ENCODE measurements at places on chromosomes 6 and 20.

DNA sequence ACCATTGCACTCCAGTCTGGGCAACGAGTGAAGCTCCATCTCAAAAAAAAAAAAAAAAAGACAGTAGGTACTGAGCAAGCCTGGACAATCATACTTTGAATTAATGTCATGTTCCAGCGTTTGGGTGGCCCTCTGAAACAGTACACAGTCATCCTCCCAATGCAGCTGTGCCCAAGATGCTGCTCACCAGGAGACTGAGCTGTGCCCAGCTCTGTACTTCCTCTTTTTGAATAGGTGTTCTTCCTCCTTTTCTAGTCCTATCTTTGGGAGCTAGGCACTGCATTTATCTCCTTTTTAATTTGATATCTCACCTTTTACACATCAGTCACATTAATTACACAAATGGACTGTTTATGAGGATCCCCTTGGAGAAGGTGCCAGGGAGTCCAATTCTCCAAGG, 101.5 kb downstream of the RPP40 start:
- DNase-seq, result no peak

- no peak for DNase-seq
Measured at GRCh38 chr6:39524007-39524406, 201.2 kb downstream of the KIF6 start.

DNA sequence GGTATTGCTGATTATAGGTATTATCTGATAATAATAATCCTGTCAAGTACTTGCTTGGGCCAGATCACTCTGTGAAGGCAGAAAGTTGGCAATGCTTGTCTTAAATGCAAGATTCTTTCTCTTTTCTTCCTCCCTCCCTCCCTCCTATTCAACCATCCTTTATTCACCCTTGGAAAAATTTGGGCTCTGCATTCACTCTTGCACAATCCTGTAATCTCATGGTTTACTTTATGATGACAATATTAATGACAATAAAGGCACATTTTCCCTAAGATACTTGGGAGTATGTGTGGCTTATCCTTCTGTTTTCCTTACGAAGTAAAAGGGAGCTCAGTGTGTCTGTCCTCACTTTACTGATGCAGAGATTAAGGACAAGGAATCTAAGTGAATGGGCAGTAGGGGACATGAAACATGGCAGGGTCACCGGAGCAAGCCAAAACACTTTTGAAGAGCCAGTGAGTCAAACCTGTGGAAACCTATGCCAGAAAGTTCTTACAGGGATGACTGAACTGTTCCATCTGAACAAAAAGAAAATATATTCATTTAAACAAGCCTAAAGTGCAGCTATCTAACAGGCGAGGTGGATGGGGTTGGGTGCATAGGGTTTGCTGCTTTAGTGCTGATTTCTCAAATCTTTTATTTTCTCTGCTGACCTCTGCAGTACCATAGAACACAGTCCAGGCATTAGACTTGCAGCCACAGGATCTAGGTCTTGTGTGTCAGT, 14.6 kb upstream of the RIPOR2 start:
- DNase-seq, result no peak

GRCh38 chr20:48600470-48600945, 227.3 kb downstream of the PREX1 start:
- DNase-seq, result no peak

DNA sequence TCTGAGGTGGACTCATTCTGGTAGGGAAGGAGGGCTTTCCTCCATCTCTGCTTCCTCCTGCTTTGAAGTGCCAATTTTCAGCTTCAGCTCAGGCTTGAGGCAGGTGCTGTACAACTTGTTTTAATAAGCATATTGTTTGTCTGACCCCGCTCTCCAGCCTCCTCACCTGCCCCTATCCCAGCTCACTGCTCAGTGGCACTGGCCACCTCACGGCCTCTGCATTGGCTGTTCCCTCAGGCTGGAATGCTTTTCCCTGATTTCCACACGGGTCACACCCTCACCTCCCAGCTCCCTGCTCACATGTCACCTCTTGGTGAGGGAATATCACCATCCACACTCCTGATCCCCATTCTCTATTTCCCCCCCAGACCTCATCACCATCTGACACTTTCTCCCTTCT, 14.3 kb downstream of the AARS2 start:
- no peak for DNase-seq

GRCh38 chr6:102197211-102197610, 803.7 kb downstream of the GRIK2 start:
- DNase-seq, result no peak

- DNase-seq, result no peak
Measured at GRCh38 chr6:1251198-1252155, 60.4 kb upstream of the FOXQ1 start.

DNA sequence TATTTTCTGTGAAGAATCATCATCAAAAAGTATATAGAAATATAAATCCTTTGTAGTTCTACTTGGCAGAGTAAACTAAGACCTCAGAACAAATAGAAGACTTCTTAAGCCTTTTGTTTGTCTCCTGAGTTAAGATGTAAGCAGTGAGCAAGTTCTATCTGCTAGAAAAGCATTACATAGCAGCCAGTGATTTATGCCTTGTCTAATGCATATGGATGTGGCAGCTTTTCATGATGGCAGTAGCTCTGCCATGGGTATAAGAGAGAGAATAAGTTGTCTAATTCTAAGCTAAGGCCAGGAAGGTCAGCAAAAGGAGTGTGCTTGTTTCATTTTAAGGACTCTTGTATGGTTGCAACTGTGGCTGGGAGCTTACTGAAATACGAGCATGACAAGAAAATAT, 920.2 kb downstream of the GRIK2 start:
- no peak for DNase-seq

- no peak for DNase-seq
Measured at GRCh38 chr6:19142275-19142674, 694.9 kb upstream of the ID4 start.

DNA sequence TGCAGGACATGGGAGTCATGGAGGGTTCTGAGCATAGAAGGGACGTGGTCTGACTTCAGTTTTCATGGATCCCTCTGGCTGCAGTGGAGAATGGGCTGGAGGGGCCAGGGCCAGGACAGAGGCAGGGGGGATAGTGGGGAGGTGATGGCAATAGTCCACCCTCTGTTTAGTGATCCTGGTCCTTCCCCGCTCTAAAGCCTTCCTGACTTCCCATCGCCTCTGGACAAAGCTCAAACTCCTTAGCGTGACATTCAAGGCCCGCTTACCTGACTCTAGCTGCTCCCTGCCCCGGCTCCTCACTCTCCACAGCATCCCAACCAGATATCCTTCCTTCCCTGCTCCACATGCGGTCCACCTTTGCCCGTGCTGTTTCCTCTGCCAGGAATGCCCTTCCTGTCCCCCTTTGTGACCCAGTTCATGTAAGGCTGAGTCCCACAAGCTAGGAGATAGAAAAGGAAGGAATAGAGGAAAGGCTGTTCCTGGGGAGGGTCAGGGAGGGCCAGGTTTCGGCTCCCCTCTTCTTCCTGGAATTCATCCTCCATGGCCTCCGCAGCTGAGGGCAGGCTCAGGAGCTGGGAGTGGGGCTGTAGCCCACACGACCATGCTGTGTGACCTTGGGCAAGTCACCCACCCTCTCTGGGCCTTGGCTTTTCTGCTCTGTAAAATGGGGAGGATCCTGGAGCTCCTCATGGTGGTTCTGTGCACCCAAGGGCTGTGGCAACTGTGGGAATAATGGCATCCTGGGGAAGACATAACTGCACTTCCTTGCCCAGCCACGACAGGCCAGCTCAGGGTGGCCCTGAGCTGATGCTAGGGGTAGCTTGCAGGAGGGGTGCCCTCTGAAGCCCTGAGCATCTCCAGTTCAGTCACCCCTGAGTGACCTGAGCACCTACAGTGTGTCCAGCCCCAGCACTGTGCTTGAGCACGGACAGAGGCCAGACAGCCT, 116.1 kb downstream of the CEBPB start:
- DNase-seq, result no peak

DNA sequence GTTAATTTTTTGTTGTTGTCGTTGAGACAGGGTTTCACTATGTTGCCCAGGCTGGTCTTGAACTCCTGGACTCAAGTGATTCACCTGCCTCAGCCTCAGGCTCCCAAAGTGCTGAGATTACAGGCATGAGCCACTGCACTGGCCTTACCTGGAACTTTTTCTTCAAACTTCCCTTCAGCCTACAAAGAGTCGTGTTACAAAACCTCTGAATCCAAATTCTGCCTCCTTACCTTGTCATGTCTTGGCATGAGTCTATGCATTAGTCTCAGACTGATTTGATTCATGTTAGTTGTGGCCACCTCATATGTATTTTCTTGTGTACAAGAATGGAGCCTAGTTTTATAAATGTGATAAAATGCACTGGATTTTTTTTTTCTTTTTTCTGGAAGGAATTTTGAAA, 172.1 kb downstream of the PRL start:
- no peak for DNase-seq

DNA sequence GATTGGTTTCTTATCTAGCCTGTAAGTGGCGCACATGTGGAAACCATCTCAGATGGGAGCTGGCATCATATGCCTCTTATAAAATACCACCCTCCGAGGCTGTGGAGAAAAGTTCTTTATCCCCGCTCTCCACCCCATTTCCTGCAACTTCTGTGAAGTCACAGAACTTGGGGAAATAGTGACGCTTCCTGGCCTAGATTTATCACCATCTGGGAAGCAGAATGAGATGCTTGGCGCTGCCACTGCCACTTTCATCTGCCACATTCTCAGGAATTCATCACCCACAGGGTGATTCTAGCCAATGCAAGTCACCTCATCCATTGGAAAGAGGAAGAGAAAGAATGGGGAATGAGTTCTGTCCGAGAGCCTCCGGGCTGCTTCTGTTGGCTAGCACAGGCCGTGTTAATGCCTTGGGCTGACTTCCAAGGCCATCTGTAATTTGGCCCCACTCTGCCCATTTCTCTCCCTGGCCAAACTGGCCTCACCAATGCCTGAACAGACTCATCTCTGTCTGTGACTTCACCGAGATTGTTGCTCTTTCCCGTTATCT, 148.8 kb upstream of the SOX4 start:
- no peak for DNase-seq

GRCh38 chr6:35494161-35494563, 2.7 kb downstream of the TEAD3 start:
- no peak for DNase-seq

GRCh38 chr6:170031684-170032121, 259.2 kb downstream of the DLL1 start:
- DNase-seq, result no peak

DNA sequence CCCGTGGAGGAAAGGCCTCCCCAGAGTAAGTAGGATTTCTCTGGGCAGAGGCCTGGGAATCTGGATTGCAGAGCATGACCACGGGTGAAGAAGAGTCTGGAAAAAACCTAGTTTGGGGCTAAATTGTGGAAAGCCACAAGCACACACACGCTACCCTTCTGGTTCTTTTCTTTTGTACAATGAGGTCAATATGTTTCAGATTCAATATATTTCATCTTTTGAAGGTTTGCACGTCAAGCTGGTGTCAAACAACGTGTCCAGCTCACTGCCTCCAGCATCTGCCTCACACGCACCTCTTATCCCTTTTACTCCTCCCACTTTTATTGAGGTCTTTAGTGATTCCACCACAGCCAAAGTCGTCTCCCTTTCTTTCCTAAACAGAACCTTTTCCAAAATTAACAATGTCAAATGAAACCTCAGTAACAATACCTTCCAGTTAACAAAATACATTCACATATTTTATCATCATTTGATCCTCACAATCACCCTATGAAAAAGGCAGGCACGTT, 773 bp upstream of the EPB41L2 start:
- no peak for DNase-seq

- DNase-seq, result no peak
Measured at GRCh38 chr6:108699290-108700041, 138.7 kb downstream of the FOXO3 start.

- DNase-seq, result no peak
Measured at GRCh38 chr20:45826381-45827019, 612 bp downstream of the TNNC2 start.

GRCh38 chr20:50175938-50176933, 14.4 kb upstream of the CEBPB start:
- no peak for DNase-seq

- DNase-seq, result no peak
Measured at GRCh38 chr6:101116337-101116736, 235.2 kb upstream of the ASCC3 start.

Measured in activated CD4-positive, alpha-beta T cell treated with anti-CD3 and anti-CD28 coated beads, Interleukin-2, amount 50 U/mL, for 16 hours (primary cell).